ENCODE measurements at places on chromosomes 4 and X.

DNA sequence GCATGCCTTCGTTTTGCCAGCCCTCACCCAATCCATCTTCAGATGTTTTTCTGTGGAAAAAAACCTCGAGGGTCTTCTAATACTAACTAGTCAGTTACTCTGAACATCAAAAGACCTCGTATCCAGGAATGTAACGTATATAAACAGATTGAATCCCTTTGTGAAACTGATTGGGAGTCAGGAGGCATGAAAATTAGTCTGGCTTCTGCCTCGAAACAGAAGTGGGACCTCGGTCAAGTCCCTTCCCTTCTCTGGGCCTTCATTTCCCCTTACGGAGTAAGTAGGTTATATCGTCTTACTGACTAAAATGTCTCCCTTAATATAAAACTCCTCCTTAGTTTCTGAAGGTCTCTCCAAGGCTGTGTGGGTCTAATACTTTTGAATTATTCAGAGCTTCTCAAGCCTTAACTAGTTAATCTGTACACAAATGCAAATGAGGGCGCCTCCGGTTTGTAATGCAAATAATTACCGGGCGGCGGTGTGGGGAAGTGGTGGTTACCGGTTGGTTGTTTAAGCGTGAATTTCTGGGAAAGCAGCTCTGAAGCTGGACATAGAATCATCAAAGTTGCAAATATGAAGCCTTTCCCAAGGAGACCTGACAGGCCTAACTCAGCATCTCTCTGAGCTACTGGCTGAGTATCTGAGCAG, 11.4 kb upstream of the NKRF start:
- DNase-seq, result peak; percentile 52

DNA sequence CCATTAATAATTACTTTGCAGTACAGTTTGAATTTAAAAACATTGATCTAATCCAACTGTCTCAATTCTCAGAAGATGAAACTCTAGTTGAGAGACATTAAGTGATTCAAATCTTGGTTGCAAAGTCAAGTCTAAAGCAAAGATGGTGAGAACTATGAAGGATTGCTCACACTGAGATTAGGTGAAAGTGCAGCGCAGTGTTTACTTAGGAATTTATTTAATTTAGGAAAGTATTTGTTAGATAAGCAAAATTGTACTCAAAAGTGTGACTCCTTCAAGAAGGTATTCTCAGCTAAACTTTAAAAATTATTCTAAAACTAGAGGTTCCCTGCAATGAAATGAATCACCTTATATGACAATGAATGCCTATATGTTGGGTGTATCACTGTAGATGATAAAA, 454.9 kb downstream of the PDGFC start:
- no peak for DNase-seq

- peak; percentile 26 for DNase-seq
These were observed 47.3 kb upstream of the TLR3 start for GRCh38 chr4:186021461-186022167.

- DNase-seq, result no peak
These were observed 23.6 kb upstream of the SPON2 start for GRCh38 chr4:1195891-1196401.

DNA sequence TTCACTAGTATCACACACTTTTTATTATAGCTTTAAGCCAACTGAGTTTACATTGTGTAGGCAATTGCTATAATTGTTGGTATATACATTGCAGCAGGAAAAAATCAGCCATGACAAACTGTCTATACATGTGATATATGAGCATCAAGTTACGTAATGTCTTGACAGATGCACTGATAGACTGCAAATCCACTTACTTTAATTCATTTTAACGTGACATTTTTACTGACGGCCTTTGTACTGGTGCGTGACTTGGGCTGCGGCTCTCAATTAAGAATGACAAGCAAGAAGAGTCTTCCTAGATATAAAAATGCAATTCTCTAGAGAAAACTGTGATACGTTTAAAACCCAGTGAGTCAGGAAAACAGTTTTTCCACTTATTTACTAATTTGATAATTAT, 143.8 kb downstream of the ACTRT1 start:
- DNase-seq, result no peak

- DNase-seq, result no peak
These were observed 7.0 kb downstream of the APLN start for GRCh38 chrX:129647418-129648410.

DNA sequence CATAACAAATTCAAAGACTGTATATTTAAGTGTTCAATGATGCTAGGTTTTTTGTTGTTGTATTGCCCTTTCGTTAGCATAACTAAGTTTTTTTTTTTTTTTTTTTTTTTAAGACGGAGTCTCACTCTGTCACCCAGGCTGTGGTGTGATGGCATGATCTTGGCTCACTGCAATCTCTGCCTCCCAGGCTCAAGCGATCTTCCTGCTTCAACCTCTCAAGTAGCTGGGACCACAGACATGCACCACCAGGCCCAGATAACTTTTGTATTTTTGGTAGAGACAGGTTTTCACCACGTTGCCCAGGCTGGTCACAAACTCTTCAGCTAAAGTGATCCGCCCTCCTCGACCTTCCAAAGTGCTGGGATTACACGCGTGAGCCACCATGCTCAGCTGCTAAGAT, 7.0 kb downstream of the SH3BGRL start:
- DNase-seq, result no peak

DNA sequence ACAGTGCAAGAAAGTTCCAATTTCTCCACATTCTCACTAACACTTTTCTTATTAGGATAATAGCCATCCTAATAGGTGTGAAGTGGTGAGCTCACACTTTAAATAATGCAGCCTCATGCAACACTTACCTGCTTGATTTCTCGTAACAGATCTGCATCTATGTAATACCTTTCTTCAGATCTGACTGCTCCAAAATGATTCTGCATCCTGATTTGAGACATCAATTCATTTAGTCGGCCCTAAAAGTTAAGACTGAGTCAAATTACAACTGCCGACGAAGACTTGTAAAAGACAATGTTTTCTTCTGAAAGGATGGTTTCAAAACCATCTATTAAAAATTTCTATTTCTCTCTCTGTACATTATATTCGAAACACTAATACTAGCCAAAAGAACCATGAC, 30.7 kb downstream of the NUP54 start:
- no peak for DNase-seq

DNA sequence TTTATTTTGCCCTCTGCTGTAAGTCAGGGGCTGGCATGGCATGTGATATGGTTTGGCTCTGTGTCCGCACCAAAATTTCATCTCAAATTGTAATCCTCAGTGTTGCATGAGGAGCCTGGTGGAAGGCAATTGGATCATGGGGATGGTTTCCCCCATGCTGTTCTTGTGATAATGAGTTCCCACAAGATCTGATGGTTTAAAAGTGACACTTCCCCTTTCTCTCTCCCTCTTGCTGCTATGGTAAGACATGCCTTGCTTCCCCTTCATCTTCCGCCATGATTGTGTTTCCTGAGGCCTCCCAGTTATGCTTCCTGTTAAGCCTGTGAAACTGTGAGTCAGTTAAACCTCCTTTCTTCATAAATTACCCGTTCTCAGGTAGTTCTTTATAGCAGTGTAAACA, 72.0 kb upstream of the MSX1 start:
- DNase-seq, result peak; percentile 19

DNA sequence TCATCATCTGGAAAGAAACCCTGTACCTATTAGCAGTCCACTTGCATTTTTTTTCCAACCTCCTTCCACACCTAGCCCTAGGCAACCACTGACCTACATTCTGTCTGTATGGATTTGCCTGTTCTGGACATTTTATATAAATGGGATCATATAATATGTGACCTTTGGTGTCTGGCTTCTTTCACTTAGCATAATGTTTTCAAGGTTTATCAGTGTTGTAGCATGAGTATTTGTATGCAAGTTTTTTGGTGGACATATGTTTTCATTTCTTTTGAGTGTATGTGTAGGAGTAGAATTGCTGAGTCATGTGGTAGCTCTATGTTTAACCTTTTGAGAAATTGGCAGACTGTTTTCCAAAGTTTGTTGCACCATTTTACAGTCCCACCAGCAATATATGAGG, 198.6 kb downstream of the CEP135 start:
- no peak for DNase-seq

GRCh38 chrX:133670383-133670782, 255.1 kb upstream of the GPC4 start:
- DNase-seq, result peak; percentile 35

DNA sequence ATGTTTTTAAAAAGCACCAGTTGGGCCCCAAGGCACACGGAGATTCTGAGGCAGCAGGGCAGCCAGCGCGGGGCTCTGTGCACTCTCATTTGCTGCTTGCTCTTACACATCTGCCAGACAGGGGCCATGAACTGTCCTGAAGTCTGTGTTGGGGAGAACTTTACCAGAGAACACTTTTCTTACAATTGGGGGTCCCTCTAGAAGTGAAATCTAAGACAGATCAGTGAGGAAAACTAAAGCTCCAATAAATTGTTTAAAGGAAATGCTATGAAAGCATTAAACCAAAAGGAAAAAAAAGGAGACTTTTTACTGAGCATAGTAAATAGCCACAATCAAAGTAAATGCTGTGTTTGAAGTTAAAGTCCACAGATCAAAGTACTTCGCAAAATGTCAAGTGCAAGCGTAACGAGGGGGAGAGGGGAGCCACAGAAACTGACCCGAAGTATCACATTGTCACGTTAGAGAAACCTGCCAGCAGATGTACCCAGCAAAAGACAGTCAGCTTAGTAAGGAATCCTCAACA, 37.8 kb downstream of the SORBS2 start:
- no peak for DNase-seq

- DNase-seq, result no peak
These were observed 128.4 kb upstream of the SCML1 start for GRCh38 chrX:17608888-17609287.

- peak; percentile 59 for DNase-seq
These were observed 102.2 kb downstream of the SEL1L3 start for GRCh38 chr4:25760518-25761157.

DNA sequence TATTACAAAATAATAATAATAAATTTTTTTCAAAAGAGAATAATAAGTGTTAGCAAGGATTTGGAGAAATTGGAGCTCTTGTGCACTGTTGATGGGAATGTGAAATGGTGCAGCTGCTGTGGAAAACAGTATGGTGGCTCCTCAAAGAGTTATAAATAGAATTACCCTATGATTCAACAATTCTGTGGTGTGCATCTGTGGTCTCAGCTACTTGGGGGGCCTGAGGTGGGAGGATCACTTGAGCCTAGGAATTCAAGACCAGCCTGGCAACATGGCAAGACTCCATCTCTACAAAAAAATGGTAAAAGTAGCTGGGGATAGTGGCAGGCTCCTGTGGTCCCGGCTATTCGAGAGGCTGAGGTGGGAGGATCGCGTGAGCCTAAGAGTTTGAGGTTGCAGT, 19.6 kb downstream of the MND1 start:
- no peak for DNase-seq

- no peak for DNase-seq
These were observed 363.0 kb downstream of the FAT4 start for GRCh38 chr4:125677665-125678307.

GRCh38 chr4:74996996-74997395, 64.1 kb downstream of the PARM1 start:
- no peak for DNase-seq
